NCI-H146 (cell line): ENCODE measurements at places on chromosomes 11 and 22.

- no peak for DNase-seq
These were observed 811.0 kb upstream of the CCDC90B start for GRCh38 chr11:84097186-84097585.

- DNase-seq: no peak
These were observed 24.7 kb downstream of the BTBD10 start for GRCh38 chr11:13438291-13438690.

DNA sequence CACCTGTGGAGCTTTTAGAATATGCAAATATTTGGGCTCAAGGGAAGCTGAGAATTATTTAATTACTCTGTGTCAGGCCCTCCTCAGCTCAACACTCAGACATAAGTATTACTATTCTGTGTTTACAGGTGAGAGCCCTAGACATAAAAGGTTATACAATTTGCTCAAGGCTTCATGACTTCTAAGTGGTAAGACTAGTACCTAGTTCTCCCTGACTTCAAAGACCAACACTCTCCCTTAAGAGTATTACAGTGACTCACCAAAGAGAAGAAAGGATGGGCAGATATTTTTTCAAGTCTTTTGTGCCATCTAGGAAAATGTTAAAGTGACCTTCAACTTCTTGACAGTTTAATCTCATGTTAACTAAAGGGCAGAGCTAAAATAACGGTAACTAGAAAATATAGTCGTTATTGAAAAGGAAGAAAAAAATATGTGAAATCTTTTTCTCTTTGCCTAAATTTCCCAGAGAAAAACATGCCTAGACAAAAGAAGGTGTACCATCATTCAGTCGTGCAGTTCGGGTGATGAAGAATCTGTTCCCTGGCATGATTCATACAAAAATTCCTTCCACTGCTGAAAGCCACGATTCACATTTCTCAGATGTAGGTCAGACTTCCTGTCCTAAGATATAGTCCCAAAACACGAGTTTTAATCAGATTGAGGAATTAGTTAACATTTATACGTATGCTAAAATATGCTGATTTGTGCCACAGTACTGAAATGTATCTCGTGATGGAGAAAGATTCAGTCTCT is 849.1 kb upstream of the API5 start:
- DNase-seq: no peak

- DNase-seq: peak; percentile 30
These were observed 11.7 kb downstream of the CXCR5 start for GRCh38 chr11:118895093-118896039.

DNA sequence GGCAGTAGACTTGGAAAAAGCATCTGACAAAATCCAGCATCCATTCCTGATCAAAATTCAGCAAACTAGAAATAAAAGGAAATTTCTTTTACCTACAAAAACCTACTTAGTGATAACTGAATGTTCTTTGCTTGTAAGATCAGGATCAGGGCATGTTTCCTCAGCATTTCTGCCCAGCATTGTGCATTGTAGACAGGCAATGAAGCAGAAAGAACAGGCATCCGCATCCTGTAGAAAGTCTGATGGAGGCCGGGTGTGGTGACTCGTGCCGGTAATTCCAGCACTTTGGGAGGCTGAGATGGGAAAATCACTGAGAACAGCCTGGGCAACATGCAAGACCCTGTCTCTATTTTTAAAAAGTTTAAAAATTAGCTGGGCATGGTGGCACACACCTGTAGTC is 32.5 kb upstream of the PANX2 start:
- DNase-seq: no peak

- no peak for DNase-seq
These were observed 29.6 kb upstream of the TBCEL start for GRCh38 chr11:120994091-120994859.

GRCh38 chr11:19316434-19316833 is 75.7 kb upstream of the E2F8 start:
- DNase-seq: no peak

GRCh38 chr11:17298302-17298701 is 21.8 kb downstream of the NUCB2 start:
- no peak for DNase-seq
